Cardiac muscle cell (in vitro differentiated cells and primary cell): ENCODE measurements at places on chromosomes 5 and 9. TPM values are rescaled to one million over a fixed set of nuclear protein-coding genes. Genes with fewer than 3 reads are reported as not detected.

RAB3C gene
- 0.32 and 1.1 TPM in 2 replicates for polyA plus RNA-seq

MTREX gene
- 32.8 and 45.3 TPM in 2 replicates for polyA plus RNA-seq

DNA sequence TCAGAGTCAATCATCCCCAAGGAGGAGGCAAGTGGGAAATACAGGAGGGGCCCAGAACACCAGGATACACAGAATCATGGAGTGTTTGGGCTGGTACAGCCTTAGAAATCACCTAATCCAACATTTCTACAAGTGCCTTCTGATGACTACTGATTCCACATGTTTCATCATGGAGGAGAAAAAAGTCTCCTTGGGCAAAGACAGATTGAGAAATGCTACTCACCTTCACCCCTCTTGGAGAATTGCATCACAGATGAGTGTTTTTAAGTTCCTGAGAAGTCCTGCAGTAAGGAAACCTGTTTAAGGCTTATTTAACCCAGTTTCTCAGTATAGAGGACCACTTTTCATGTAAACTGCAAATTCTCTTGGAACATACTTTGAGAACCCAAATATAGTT, 2.2 kb upstream of the SLIT3 start:
- DNase-seq: no peak
- no peak overlapping the region for H3K4me3 ChIP-seq
- no peak overlapping the region for H3K27ac ChIP-seq
- H3K4me1 ChIP-seq: peaks cover 8% of the 10 kb centered on the region

GRCh38 chr5:7745882-7746610, 104.9 kb downstream of the CFAP90 start:
- no peaks in the 10 kb centered on the region for H3K36me3 ChIP-seq
- H3K27ac ChIP-seq: no peak overlapping the region
- H3K4me3 ChIP-seq: no peak overlapping the region
- H3K4me1 ChIP-seq: no peaks in the 10 kb centered on the region
- DNase-seq: peak; percentile 89

GRCh38 chr5:141873933-141874261, 4.3 kb downstream of the PCDH1 start:
- no peaks in the 10 kb centered on the region for H3K36me3 ChIP-seq
- no peak overlapping the region for H3K4me3 ChIP-seq
- no peak for DNase-seq
- H3K27ac ChIP-seq: no peak overlapping the region

GRCh38 chr9:113674436-113674835, 201.7 kb upstream of the ZNF618 start:
- no peak overlapping the region for H3K27ac ChIP-seq
- peak; percentile 66 for DNase-seq
- H3K4me3 ChIP-seq: no peak overlapping the region
- H3K36me3 ChIP-seq: no peaks in the 10 kb centered on the region

DNA sequence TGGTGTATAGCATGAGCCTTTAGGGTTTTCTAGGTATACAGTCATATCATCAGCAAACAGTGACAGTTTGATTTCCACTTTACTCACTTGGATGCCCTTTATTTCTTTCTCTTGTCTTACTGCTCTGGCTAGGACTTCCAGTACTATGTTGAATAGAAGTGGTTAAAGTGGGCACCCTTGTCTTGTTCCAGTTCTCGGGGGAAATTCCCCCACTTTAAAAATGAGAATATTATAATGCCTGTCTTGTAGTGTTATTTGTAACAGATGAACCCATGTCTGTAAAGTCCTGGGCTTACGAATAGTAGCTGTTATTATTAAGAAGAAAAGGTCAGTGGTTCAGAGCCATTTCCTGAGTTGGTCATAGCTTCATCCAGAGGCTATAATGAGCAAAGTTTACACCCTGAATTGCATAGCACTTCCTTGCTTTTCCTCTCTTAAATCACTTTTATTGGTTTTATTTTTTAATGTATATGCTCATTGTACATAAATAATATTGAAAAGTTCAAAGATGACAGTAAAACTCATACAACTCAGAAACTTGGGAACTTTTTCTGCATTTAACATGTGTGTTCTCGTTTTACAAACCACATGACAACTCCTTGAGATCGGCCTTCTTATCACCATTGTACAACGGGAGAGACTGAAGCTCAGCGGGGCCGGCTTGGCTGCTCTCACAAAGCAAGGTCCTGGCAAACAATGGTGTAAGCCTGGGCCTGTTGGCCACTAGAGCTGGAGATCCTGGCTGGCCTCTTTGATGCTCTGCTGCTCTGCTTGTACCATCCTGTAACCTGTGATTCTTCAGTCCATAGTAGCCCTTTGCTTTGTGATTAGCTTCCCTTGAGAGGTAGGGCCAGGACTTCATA, 85.2 kb downstream of the CYFIP2 start:
- H3K27ac ChIP-seq: no peak overlapping the region
- no peak overlapping the region for H3K4me3 ChIP-seq
- H3K36me3 ChIP-seq: peaks cover 18% of the 10 kb centered on the region

DNA sequence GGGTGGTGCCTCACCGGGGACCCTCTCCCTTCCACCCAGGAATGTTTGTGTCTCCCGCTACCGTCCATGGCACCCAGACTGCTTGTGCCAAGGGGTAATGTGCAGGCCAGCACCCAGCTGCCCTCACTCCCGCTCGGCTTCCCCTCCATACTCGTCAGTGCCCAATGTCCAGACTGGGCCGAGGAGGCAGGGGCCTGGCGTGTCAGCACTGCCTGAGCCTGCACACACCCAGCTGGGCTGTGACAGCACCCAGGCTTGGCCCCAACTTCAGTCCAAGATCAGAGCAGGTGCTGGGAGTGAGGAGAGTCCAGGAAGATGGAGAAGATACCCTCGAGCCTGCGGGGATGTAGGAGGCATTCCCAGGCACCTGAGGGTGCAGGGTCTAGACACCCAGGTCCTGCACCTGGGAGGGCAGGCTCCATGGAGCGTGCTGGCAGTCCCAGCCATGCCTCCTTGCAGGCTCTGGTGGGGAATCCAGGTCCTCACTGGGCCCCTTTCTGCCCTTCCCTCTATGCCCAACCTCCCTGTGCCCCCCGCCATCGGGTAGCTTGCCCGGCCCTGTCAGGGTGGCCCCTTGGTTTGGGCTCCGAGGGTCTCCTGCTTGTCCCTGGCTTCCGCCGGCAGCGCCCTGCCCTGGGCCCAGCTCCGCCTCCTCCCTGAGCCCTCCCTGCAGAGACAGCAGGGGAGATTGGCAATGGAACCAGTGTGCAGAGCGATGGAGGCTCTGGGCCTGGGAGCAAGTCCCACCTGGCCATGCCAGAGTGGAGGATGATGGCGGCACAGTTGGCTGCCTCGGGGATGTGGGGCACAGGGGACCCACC, 250.8 kb upstream of the EDIL3 start:
- DNase-seq: no peak
- H3K27ac ChIP-seq: no peak overlapping the region
- H3K4me3 ChIP-seq: no peak overlapping the region
- no peaks in the 10 kb centered on the region for H3K36me3 ChIP-seq

- H3K36me3 ChIP-seq: no peaks in the 10 kb centered on the region
- H3K4me1 ChIP-seq: no peaks in the 10 kb centered on the region
- no peak for DNase-seq
- no peaks in the 10 kb centered on the region for H3K27me3 ChIP-seq
- no peak overlapping the region for H3K4me3 ChIP-seq
- H3K27ac ChIP-seq: no peak overlapping the region
These were observed 1456.4 kb upstream of the ACO1 start for GRCh38 chr9:30928045-30928444.

DNA sequence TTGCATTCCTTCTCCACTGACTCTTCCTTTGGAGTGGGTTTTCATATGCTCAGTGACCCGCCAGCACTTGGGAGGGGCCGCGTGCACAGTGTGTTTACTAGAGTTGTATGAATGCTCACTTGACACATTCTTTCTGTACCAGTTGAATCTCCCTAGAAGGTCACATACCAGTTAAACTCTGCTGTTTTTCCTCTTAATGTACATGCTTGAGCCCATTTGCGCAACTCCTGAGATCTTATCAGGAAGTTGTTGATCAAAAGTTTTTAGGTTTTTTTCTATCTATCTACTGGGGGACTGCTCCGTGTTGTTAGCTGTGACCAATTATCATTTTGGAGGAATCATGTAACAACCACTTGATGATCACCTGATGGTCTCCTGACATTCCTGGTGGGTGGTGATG, 392.7 kb downstream of the CDH9 start:
- no peak for DNase-seq
- no peaks in the 10 kb centered on the region for H3K4me1 ChIP-seq
- H3K36me3 ChIP-seq: no peaks in the 10 kb centered on the region
- no peaks in the 10 kb centered on the region for H3K27me3 ChIP-seq
- no peak overlapping the region for H3K27ac ChIP-seq

DNA sequence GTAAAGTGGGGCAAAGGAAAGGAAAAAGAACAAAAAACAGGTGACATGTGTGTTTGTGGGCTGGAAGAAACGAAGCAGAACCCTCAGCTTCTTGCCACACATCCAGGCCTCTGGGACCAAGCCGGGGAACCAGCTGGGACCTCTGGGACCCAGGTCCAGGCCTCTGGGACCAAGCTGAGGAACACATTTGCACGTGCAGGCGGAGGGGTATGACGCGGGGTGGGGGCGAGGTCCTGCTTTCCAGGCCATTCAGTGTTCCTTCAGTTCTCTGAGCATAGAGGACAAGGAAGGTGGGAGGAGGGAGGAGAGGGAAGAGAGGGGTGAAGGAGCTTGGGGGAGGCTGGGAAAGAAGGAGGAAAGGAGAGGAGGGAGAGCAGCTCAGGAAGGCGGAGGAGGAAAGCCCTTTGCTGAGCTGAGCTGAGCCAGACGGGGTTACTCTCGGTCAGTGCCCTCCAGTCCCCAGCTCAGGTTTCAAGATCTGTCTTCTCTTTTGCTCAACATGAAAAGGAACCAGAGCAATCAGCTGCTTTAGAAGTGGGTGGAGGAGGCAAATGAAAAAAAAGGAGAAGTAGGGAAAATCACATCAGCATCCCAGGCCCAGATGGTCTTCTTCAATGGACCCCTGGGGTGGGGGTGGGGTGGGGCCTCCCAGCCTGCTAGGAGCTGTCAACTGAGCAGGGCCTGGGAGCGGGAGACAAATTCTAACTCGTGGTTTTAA, 59.1 kb downstream of the ABCA1 start:
- DNase-seq: peak; percentile 95
- no peaks in the 10 kb centered on the region for H3K36me3 ChIP-seq
- peak overlapping the region; percentile 82 for H3K27ac ChIP-seq
- H3K4me1 ChIP-seq: peaks cover 35% of the 10 kb centered on the region
- H3K4me3 ChIP-seq: no peak overlapping the region

DNA sequence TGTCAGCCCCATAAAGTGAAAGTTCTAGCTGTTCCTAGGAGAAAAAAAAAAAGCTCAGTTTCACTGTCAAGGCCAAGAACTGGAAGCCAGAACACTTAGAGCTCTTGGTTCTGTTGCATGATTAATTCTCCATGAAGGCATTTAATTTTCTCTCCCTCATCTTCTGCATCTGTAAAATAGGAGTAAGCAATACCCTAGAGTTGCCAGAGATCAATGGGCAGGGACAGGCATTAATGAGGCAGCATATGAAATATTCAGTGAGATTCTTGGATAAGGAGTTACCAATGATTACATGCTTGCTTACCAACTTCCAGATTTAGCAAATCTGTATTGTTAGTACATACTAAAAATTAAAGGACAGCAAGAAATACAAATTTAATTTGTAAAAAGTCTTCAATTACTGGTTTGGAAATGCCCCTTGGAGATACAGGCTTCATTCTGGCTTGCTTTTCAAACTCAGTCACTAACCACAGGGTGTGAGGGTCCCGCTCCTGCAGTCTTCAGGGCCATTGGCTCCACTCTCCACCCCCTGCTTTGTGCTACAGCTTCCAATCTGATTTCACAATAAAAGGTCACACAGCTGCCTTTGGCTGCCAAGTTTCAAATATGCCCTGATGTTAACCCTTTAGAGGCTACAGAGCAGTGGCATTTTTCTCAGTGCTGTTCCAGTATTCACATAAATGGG, 624.6 kb downstream of the BNC2 start:
- no peaks in the 10 kb centered on the region for H3K27me3 ChIP-seq
- DNase-seq: peak; percentile 68
- H3K4me1 ChIP-seq: no peaks in the 10 kb centered on the region
- no peak overlapping the region for H3K4me3 ChIP-seq
- H3K36me3 ChIP-seq: no peaks in the 10 kb centered on the region

- H3K27ac ChIP-seq: no peak overlapping the region
- H3K36me3 ChIP-seq: no peaks in the 10 kb centered on the region
These were observed 54.3 kb downstream of the MTX3 start for GRCh38 chr5:79936646-79937216.

- peaks cover 40% of the 10 kb centered on the region for H3K27me3 ChIP-seq
- DNase-seq: no peak
- H3K4me3 ChIP-seq: no peak overlapping the region
- no peak overlapping the region for H3K27ac ChIP-seq
- H3K36me3 ChIP-seq: no peaks in the 10 kb centered on the region
These were observed 8.7 kb upstream of the TLX3 start for GRCh38 chr5:171300358-171300757.

DNA sequence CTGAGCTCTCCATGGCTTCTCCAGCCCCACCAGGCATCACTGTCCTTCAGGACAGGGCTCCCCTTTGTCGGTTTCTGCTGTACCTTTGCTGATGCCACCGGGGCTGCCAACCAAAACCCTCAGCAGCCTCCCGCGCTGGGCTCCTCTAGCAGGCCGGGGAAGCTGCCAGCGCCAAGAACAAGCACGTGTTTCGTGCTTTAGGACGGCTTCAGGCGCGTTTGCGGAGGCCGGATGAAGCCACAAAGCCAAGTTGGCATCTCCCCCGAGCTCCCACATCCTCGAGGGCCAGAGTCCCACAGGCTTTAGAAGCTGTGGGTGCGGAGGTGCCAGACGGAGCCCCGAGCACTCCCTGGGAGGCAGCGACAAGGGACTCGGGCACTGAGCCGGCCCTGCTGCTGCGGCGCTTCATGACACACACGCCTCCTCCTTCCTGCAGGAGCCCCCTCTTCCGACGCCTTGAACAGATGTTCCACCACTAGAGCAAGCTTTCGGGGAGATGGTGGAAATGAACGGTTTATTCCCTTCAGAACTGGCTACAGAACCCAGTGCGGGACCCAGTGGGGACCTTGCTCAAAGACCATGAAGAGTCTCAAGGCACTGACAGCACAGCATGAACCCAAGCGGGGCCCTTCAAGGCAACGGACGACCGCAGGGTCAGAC, 36.7 kb downstream of the SARDH start:
- no peaks in the 10 kb centered on the region for H3K27me3 ChIP-seq
- no peak overlapping the region for H3K27ac ChIP-seq
- no peak for DNase-seq
- no peaks in the 10 kb centered on the region for H3K36me3 ChIP-seq

GRCh38 chr9:131734165-131734610, 5.7 kb downstream of the RAPGEF1 start:
- no peak overlapping the region for H3K4me3 ChIP-seq
- H3K36me3 ChIP-seq: no peaks in the 10 kb centered on the region
- peak; percentile 51 for DNase-seq
- H3K4me1 ChIP-seq: peaks cover 17% of the 10 kb centered on the region
